ENCODE measurements at places on chromosomes 16 and 17. TPM values are rescaled to one million over a fixed set of nuclear protein-coding genes. Genes with fewer than 3 reads are reported as not detected.

DNA sequence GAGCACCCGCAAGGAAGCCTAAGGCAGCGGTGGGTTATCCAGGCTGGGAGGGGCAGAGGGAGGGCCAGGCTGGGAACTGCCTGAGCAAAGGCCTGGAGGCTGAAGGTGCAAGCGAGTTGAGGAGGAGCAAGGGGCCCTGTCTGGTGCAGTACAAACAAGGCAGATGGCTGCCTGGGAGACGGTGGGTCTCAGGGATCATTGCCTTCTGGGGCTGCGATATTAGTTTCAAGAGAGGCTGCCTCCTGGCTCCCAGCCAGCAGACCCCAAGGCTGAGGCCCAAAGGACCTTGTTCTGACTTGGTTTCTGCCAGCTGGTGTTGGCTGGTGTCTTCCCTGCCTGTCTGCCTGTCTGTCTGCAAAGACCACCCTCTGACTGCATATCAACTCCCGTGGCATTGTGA lies 154.0 kb downstream of the IRF8 start:
- DNase-seq = no peak

DNA sequence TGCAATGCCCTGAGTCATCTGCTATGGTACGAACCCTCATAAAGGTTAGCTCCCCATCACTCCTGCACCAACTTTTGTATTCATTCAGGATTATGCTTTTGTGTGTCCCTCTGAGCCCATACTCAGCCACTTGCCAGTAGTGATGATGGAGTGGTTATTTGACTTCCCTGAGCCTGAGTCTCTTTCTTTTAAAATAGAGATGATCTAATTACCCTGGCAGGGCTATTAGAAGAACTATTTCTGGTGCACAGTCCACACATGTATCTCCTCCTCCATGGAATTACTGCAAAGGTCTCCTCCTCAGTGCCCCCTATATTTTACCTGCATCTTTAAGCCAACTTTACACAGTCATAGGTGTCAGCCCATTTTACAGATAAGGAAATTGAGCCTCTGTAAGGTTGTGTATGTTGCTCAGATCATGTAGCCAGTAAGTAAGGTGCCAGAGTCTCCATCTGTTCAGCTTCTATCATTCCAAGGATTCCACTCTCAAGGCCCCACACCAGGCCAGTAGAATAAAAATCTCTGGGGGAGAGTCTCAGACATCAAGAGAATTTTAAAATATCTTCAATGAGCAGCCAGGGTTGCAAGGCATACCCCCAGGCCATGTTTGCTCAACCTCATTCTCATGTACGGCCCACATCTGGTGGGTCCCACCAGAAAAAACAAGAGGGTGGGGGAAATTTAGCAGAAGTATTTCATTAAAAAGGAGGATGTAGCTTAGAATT lies 333.7 kb upstream of the HSBP1 start:
- no peak for DNase-seq

RDM1 gene
- total RNA-seq = 4.5 TPM

DNA sequence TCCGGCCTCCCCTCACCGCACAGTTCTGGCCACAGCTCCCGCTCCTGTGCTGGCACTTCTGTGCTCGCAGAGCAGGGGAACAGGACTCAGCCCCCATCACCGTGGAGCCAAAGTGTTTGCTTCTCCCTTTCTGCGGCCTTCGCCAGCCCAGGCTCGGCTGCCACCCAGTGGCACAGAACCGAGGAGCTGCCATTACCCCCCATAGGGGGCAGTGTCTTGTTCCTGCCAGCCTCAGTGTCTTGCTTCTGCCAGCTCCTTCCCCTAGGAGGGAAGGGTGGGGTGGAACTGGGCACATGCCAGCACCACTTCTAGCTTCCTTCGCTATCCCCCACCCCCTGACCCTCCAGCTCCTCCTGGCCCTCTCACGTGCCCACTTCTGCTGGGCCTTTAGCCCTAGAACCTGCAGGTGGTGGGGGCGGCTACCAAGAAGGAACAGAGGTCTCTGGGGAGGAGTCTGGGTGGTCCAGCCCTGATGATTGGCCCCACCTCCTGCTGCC lies 645 bp upstream of the ELMO3 start:
- DNase-seq = no peak
